NCI-H1436 (cell line): ENCODE measurements at places on chromosomes 3 and 15.

DNA sequence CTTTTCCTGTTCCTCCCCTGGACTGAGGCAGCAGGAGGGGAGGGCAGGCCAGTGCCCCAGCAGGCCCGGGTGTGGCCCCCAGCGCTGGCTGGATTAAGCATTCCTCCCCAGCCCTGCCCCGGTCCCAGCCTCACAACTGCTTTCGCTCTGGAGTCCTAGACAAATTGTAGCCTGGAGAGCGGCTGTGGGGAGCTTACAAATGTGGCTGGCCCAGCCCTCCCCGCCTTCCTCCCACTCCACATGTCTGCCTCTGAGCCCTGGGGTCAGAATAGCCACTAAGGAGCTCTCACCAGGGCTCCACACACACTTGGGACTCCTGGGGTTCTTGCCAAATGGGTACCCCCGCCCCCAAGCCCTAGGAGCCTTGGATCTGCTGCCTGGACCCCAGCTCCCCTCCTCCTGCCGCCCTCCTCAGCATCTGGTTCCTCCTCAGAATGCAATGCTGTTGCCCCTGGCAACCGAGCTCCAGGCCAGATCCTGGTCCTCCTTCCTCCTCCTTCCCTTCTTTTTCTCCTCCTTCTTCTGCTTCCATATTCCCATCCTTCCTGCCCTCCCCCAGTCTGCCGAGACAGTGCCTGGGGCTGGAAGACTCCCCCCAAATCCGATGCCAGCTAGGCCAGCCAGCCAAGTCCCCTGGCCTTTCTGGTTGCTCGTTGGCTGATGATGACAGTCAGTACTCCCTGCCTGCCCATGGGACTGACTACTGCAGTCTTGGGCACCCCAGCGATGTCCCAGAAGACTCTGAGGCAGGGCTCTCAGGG, 91.1 kb downstream of the LINGO1 start:
- DNase-seq = no peak

- no peak for DNase-seq
Measured at GRCh38 chr3:193134856-193135255, 106.2 kb upstream of the PLAAT1 start.

DNA sequence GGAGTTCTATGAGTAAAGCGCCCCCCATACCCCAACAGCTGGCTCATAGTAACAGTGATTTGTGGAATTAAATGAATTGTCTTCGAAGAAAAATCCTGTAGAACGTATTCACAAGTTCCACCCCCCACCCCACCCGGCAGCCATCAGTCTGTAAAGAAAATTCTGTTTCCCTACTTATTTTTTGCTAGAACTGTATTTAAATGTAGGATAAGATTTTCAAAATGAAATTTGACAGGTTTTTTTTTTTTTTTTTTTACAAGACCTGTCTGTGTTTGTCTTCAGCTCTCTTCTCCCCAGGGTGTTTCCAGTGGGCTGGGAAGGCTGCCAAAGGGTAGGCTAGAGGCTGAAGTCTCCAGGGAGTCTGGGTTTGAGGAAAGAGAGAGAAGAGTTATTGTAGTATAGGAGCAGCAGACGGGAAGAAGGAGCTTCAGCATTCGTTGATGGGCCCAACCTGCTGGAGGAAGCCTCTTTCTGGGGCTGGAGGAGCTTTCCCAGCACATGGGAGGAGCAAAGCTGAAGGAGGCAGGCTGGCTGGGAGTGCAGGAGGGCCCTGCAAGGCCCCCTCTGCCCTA, 130.6 kb upstream of the SEMA6D start:
- DNase-seq = peak; percentile 97

GRCh38 chr15:79560384-79560783, 128.2 kb downstream of the MINAR1 start:
- no peak for DNase-seq

GRCh38 chr3:126685493-126685892, 18.5 kb upstream of the CHCHD6 start:
- no peak for DNase-seq

DNA sequence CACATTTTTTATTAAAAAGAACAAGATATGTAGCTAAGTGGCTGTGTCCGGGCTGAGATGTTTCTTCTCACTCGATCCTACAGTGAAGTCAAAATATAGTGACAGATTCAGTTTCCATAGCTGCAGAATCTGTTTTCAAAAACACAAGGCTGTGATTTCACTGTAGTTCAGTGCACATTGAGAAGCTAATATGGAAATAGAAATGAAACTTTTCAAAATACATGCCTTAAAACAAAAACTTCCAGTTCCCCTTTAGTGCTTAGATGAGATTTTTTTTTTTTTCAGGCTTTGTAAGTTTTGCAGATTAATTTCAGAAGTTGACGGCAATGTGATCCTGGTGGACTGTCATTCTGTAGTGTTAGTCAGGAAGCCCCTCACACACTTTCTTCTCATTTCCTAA, 23.8 kb upstream of the TRAK1 start:
- no peak for DNase-seq

DNA sequence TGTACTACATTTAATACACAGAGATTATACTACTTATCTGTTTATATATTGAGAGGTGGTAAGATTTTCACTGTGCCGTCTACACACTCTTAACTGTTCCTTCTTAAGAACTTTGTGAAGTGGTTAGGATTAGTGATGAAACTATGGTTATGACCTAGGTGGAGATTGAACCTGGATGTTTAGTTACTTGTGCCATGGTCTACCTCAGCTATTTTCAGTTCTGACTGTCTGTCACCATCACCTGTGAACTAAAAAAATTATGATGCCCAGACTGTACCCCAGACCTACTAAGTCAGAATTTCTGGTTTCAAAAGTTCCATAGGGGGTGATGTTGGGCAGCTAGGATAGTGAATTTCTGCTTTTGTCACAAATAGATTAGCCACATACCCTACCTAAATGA, 6.4 kb downstream of the RASA2 start:
- DNase-seq = no peak

DNA sequence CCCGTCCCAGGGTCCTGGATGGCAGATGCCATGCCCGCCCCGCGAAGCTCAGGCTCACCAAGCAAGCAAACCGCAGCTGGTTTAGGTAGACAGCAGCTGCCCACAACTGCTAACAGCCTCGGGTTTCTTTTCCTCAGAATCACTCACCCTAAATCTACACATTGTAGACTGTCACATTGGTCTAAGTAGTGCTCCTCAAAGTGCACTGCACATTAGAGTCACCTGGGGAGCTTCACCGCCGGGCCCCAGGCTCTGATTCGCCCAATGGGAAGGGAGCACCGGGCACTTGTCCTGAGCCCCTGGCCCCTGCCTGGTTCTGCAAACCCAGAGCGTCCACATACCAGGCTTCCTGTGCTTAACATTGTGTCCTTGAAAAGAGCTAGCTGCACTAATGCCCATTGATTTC, 752 bp downstream of the OCA2 start:
- no peak for DNase-seq

DNA sequence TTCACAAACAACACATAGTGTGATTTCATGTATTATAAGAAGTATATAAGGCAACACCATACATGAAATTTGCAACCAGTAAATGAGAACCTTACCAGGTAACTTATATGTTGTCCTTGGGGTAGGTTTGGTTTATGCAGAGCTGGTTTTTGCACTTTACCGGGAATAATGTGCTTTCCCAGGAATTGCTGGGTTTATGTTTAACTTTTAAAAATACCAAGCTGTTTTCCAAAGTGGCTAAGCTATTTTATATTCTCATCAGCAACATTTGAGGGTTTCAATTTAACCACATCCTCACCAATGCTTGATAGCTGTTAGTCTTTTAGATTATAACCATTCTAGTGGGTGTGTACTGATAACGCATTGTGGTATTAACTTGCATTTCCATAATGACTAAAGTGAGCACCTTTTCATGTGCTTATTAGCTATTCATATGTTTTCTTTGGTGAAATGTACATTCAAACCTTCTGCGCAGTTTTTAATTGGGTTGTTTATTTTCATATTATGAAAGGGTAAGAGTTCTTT, 71.6 kb downstream of the KY start:
- DNase-seq = no peak

DNA sequence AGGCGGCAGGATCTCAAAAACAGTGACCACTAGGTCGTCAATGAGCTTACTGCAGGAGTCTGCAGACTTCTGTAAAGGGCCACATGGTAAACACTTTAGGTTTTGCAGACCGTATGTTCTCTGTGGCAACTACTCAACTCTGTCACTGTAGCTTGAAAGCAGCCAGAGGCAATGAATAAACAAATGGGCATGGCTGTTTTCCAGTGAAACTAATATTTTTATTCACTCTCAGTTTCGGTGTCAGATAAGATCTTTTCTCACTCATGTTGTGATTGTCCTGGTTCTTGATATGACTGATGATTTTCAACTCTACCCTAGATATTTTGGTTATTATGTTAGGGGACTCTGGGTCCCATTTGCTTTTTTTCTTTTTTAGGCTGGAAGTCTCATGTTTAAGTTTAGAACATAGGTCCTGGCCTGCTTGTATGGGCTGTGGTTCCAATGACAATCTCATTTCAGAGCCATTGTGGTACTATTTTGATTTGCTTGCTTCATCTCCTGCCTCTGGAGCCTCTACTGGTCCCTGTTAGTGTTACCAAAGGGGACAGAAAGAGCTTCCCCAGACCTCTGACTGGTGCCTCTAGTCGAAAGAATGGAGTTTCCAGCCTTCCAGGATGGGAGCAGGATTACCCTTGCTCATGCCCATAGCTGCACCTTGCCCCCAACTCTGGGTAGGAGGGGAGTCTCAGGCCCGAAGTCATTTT, 222.0 kb downstream of the STT3B start:
- DNase-seq = no peak

GRCh38 chr3:55854494-55854893, 367.4 kb upstream of the WNT5A start:
- no peak for DNase-seq

- DNase-seq = no peak
Measured at GRCh38 chr3:30167541-30168011, 438.8 kb upstream of the TGFBR2 start.

- DNase-seq = no peak
Measured at GRCh38 chr15:96360581-96361308, 30.2 kb downstream of the NR2F2 start.

DNA sequence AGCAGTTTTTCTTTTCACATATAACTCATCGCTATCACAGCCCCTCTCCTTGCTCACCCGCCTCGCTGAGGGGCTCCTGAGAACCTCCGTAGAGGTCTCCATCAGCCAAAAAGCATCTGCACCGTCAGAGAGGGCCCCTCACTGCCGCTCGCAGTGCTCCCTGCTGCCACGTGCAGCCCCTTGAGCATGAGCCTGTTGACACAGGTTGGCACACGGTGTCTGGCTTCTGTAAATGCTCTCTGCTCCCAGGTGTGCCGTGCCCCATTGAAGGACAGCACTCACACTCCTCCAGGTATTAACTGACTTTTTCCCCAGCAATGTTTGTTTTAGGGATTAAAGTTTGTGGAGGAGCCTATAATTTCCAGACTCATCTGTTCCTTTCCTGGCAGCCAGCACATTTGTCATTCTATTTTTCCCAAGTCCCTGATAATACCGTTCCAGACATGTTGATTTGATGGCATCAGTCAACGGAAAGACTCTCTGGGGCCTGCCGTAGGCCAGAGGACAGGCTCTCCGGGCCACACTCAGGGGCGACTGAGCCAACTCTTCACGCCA, 2.1 kb upstream of the FURIN start:
- no peak for DNase-seq

DNA sequence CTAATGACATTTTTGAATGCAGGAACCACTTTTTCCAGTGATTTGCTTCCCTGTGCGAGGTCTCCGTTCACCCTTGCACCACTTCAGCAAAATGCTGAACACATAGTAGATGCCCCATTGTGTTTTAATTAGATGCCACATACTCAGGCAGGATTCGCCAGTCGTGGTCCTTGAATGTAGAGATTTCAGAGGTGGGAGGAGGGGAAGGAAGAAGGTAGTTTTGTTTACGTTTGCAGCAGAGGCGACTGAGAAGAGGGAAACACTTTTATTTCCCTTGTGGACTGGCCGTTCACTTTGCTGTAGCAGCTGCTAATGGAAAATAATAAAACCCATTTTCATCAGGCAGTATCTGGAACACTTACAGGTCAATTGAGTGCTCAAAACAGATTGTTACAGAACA, 262.8 kb upstream of the TBL1XR1 start:
- DNase-seq = peak; percentile 41

GRCh38 chr3:37864904-37865303, 3.2 kb downstream of the CTDSPL start:
- DNase-seq = no peak

- no peak for DNase-seq
Measured at GRCh38 chr3:25711090-25711489, 46.4 kb upstream of the TOP2B start.
